ENCODE measurements at places on chromosomes 12 and 14.

DNA sequence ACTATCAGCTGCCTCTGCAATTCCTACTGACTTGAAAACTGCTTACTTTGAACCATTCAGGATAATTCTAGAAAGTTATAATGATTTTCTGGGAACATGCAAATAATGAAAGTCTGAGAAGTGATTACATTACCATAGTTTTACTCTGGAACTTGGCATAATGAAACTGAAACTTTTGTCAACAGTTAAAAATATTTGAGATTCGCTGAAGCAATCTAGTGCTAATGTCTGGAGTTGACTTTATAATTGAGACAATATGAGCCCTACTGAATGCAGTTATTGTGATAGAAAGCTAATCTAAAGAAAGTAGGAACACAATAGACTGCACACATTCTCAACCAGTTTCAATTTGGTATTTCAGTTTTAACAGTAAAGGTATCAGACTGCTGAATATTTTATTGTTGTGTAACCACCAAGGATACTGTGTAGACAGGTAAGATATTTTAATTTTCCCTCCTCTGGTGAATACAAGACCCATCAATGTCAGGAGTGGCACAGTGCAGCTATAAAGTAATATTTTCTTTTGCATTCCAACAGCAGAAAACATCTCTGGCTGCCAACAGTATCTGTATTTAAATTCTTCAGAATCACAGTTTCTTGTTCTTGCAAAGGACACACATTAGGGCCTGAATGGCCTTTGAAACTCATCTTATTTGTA lies 483.5 kb downstream of the ATP23 start:
- peak; percentile 40 for DNase-seq

DNA sequence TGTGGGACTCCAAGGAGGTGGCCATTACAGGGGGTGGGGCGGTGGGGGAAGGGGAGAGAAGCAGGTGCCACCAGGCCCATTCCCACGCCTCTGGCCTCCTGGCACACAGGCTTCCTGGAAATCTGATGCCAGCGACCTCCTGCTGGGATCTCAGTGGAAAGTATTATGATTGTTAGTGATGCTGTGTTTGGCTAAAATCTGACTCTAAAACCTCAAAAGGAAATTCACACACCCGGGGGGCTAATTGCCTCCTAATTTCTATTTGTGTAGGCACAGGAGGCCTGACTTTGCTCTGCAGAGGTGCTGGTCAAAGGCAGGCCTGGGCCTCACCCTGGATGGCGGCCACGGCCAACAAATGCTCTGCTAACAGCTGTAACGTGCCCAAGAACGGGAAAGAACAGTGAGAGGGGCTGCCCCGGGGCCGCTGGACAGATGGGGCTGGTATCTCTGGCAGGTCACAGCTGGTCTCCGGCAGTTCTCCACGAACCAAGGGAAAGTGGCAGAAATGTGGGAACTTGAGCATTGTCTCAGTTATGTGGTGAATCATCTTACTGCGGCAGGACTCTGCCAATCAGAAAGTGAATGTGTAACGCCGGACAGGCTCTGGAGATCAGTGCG lies 14.3 kb downstream of the FAM181A start:
- DNase-seq, result no peak

GRCh38 chr12:94545935-94546771 lies 86.5 kb upstream of the CEP83 start:
- peak; percentile 82 for DNase-seq

DNA sequence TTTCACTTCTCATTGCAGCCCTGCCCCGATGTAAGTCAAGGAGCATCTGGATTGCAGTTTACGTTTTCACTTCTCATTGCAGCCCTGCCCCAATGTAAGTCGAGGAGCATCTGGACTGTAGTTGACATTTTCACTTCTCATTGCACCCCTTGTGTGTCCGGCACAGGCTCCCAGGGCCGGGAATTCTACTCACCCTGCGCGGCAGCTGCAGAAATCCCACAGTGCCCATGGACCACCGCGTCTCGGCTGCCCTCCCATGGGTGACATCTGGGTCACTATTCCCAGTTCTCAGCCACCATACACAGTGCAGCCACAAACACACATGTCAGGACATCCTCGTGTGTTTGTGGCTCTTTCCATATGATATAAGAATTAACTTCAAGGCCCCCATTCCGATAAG lies 378.5 kb downstream of the ADGRD1 start:
- no peak for DNase-seq

- peak; percentile 14 for DNase-seq
Measured at GRCh38 chr12:123270214-123271000, 1.2 kb downstream of the CDK2AP1 start.

GRCh38 chr12:25347716-25348592 lies 97.2 kb upstream of the KRAS start:
- no peak for DNase-seq

GRCh38 chr14:69247676-69248440 lies 12.1 kb upstream of the GALNT16 start:
- DNase-seq, result no peak

DNA sequence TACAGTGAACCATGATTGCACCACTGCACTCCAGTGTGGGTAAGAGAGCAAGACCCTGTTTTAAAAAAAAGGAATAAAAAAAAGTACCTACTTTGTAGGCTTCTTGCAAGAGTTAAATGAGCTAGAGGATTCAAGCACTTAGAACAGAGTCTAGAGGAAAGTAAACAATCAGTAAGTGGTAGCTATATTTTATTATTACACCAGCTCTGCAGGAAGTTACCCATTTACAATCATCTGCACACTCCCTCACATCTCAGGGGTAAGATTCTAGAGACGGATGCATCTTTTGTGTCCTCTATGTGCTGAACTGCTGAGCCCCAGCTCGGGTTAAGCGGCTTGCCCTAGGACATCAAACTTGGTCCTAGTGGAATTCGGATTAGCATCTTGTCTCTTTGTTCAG lies 67.3 kb downstream of the KCNK10 start:
- no peak for DNase-seq

- no peak for DNase-seq
Measured at GRCh38 chr12:59151243-59151642, 230.9 kb upstream of the LRIG3 start.

DNA sequence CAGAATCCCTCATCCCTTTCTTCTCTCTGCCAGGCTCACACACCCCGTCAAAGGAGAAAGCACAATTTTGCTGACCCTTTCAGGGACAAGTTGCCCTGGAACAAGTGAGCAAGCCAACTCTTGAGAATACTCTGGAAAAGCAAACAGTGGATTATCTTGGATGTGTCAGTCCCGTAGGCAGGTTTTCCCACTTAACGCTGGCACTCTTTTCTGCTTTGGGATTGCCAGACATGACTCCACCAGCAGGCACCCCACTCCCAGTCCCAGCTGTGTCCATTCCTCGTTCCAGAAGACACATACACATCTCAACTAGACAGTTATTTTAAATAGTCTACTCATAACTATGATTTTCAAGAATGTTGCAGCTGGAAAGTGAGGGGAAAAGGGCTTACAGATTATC lies 145.5 kb upstream of the CDKN3 start:
- peak; percentile 46 for DNase-seq

- no peak for DNase-seq
Measured at GRCh38 chr12:103505371-103506236, 9.8 kb upstream of the C12orf42 start.

DNA sequence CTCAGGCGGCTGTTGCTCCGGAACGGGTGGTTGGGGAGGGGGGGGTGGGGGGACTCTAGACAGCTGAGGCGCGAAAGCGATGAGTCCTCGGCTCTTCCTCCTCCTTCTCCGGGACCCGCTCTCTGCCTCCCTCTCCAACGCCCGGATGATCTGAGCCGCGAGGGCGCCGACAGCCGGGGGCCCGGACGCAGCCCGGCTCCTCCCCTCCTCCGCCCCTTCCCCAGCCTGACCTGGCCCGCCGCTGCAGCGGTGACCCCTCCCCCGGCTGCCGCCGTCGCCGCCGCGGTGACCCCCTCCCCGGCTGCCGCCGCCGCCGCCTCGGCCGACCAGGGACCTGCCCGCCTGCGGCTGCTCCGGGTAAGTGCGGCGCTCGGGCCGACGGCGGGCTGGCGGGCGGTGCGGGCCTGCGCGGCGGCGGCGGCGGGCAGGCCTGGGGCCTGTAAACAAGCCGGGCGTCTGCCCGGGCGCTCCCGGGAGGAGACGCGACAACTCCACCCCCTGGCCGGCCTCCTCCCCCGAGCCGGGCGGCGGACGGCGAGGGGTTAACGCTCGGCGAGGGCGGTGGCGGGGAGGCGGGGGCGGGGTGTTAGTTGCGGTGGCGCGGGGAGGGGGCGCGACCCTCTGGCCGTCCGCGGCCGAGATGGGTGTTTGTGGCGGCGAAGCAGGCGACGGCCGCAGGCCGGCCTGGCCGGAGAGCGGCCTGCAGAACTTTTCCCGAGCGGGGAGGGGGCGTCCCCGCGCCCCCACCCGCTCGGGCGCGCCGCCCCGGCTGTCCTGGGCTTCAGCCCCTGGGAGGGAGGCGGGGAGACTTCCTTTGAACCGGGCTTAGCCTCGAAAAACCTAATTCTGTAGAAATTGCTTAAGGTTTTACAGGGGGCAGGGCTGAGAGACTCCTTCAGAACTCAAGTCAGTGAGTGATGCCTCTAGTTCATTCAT lies 568 bp downstream of the PPM1A start:
- peak; percentile 47 for DNase-seq

DNA sequence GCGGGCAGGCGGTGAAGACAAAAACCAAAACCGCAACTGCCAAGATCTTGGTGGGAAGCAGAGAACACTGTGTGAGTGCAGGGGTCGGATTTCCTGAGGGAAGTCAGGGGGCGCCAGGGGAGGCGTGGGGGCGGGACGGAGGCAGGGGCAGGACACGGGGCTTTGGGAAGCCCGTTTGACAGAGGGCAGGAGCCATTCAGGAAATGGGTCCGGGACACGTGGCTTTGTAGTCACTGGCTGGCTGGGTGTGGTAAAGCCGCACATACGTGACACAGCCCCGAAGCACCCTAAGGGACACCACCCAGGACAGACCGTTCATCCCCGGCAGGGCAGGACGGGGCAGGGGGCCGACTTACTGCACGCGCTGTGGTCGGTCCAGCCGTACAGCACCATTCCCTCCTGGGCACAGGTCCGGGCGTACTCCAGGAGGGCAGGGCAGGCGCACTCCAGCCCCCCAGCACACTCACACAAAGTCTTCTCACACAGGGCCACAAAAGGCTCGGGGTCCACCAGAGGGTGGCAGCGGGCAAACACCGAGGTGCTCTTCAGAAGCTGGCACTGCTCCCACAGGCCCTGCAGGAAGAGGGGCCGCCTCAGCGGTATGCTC lies 49.4 kb downstream of the VWF start:
- DNase-seq, result no peak

DNA sequence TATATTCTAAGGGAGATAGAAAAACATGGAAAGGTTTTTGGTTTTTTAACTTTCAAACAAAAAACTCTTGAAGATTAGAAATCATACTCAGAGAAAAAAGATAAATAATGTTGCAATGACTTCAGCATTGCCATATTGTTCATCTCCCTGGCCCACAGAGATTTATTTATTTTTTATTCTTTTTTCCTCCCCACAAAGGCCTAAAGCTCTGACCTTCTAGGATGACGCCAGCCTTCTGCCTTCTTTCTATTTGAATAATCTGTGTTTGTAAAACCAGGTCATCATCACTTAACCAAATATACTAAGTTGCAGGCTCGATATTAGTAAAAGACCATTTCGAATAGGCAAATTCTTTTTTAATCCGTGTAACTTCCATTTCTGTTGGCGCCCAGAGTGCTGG lies 4.4 kb upstream of the DCP1B start:
- no peak for DNase-seq

DNA sequence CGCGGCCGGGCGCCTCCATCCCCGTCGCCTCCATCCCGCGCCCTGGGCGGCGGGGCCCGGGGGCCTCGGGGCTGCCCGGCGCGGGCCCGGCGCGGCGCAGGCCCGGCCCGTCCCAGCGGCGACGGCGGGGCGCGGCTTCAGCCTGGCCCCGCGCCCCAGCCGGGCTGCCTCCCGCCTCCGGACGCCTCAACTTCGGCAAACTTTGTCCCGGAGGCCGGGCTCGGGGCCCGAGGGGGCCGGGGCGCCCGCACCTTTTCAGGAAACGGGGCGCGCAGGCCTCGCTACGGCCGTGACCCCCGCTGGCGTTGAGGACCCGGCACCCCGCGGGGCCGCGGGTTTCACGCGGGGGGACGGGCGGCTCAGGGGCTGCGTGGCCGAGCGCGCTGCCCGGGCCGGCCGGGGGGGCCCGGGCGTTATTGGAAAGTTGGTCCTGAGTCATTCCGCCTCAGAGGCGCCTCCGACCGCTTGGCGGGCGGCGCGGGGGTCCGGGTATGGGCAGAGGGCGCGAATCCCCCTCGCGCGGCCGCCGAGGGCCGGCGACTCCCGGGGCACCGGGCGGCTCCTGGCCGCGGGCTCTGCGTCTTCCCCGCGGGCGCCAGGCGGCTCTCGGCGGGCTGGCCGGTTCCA lies 575 bp downstream of the TRAF3 start:
- DNase-seq, result no peak

GRCh38 chr12:108641446-108642268 lies 8.0 kb upstream of the SELPLG start:
- DNase-seq, result no peak

GRCh38 chr12:79687711-79688260 lies 3.0 kb downstream of the PAWR start:
- peak; percentile 41 for DNase-seq

DNA sequence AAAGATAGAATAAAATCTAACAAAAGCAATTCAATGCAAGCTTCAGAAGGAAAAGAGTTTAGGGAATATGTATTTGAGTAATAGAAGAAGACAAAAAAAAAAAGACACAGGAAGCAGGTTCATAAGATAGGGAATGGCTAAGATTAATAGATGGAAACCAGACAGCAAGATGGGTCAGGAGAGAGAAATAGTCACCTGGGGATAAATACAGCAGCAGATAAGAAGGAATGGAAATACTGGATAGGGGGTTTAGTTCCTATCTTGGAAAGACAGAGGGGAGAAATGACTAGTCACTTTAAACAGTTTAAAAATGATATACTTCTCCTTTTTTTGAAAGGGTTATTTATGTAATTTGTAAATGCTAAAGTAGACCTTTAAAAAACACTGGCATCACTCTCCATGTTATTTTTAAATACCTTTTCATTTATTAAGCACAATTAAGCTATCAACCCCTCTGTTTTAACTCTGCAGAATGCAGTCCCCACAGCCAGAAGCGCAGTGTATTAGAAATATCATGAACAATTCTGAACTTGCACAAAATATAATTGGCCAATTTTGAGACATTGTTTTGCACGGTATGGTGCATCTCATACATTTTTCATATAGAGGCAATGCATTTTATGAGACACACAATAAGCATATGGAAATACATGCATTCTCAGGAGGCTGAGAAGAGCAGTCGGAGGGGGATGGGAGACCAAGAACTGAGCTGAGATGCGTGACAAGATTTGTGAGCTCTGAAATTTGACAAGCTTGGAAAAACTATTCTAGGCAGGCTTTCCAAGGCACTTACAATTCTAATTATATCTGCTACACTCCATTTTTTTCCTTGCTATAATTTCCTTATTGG lies 303.4 kb upstream of the PRICKLE1 start:
- DNase-seq, result no peak

- DNase-seq, result no peak
Measured at GRCh38 chr12:106431839-106432411, 74.4 kb downstream of the POLR3B start.

Data from HT-29 (cell line).